ENCODE measurements at places on chromosomes 3 and 15.

DNA sequence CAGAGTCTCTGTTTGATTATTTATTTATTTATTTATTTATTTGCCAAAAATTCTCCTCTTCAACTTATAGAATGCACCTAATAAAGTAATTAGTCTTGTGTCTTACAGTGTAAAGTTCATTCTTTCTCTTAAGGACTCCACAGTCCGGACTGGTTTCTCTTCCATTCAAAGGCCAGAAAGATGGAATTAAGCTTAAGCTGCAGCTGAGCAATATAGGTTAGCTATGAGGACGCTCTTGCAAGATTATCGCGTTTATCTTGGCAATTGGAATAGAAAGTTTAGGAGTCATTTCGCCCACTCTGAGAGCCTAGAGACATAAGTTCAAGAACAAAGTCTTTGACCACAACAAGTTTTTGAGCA is 15.0 kb downstream of the TAGLN3 start:
- DNase-seq = no peak

DNA sequence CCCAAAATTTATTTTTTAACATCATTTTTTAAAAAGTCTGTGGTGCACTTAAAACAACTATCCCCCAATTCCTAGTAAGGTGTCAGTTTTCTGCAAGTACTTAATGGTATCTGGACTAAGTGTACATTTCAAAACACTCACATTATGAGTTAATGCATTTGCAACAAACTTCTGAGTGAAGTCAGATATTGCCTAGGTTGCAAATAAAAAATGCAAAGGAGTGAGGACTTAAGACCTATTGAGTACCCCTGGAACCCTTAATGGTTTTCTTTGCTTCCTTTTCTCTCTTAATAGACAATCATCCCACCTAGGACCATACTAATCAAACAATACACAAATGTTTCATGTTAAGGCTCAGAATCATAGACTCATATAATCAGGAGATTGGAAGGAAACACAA is 1.8 kb upstream of the P2RY1 start:
- no peak for DNase-seq

GRCh38 chr3:119293105-119293870 is 895 bp upstream of the ARHGAP31 start:
- no peak for DNase-seq

DNA sequence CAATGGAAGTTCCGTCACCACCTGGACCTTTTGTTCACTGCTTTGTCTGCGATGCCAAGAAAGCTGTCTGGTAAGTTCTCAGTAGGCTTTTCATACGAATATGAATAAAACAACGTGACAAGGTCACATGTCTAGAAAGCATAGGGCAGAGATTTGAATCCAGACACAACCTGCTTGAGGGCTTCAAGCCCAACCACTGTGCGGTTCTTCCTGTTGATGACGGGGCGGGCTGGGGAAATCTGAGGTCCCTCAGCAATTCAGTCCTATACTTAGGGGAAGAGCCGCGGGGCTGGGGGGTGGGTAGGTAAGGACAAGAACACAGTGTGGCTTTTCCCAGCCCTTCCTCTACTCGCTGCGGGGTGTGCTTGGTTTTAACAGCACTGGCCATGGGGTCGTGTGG is 32.4 kb upstream of the SMAD3 start:
- no peak for DNase-seq

- DNase-seq = no peak
Measured at GRCh38 chr3:187798531-187799530, 53.6 kb upstream of the BCL6 start.

GRCh38 chr3:87025661-87026645 is 35.0 kb upstream of the VGLL3 start:
- no peak for DNase-seq

- DNase-seq = no peak
Measured at GRCh38 chr3:10122724-10123123, 7.2 kb downstream of the BRK1 start.
